Stimulated activated CD4-positive, alpha-beta T cell treated with anti-CD3 and anti-CD28 coated beads, Interleukin-12 subunit alpha, Interleukin-12 subunit beta, amount 100 ng/mL, for 4 hours (primary cell): ENCODE measurements at places on chromosomes 4 and X.

GRCh38 chr4:176277162-176277904 lies 8.3 kb upstream of the ASB5 start:
- peak; percentile 23 for DNase-seq

DNA sequence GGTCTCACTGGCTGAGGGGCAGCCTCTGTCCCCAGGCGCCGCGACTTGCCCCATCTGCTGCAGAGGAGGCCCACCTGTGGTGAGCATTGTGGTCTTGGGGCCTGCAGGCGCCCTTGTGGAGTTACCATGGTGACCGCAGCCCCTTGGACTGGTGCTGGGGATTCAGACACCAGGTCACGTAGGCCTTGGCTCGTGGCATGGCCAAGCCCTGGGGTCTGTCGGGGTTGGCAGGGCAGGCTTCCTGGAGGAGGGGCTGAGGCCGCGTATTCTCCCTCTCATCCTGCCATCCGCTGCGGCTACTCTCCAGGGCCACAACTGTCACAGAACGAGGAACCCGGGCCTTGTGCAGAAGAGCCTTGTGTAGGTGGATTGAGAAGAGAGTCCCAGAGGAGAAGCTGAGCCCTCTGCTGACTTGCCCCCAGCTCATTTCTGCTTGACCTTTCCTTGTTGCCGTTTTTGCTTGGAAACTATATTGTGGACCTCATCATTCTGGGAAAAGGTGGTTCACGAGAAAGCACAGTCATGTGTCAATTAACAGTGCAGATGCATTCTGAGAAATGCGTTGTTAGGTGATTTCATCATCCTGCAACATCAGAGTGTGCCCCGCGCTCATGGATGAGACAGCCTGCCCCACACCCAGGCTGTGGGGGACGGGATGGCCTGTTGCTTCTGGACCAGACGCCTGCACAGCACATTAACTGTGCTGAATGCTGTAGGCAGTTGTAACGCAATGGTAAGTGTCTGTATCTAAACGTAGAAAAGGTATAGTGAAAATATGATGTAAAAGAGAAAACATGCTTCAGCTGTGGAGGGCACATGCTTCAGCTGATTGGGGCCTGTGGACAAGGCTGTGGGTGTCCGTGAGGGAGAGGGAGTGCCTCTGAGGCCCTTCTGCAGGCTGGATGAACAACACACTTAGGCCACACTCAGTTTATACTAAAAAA lies 38.5 kb downstream of the TRMT44 start:
- DNase-seq, result no peak

- no peak for DNase-seq
These were observed at the start of gene AR for GRCh38 chrX:67543818-67544217. TSS of gene AR (plus strand) at chrX:67544021. CDS start at chrX:67545147, 1,126 bp downstream.

DNA sequence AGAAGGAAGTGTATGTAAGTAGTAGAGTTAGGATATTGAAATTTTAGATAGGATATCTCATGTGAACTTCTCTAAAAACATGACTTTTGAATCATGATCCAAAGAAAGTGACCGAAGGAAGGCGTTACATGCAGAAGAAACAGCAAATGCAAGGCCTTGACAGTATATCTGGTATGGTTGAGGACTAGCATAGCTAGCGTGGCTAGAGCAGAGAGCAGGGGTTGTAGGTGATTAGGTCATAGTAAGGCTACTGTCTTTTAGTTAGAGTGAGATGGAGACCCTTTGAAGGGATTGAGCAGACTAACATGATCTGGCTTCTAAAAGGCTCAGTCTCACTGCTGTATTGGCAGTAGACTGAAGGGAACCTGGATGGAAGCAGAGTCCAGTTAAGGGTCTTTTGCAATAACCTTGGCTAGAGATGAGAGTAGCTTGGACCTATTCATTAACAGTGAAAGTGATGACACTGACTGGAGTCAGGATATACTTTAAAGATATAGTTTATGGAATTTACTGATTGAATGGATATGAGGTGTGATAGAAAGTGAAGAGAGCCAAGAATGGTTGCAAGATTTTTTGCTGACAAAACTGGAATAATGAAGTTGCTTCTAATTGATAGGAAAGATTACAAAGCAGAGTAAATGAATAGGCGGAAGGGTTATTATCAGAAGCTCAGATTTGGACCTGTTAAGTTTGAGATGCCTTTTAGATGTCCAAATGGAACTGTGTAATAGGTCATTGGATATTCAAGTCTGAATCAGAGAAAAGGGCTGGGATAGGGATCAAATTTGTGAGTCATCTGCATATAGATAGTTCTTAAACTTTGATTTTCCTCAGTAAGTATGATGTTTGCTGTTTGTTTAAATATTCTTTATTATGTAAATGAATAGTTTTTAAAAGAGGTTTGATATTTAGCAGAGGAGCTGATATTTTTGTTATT lies 59.8 kb downstream of the MRPL1 start:
- no peak for DNase-seq

DNA sequence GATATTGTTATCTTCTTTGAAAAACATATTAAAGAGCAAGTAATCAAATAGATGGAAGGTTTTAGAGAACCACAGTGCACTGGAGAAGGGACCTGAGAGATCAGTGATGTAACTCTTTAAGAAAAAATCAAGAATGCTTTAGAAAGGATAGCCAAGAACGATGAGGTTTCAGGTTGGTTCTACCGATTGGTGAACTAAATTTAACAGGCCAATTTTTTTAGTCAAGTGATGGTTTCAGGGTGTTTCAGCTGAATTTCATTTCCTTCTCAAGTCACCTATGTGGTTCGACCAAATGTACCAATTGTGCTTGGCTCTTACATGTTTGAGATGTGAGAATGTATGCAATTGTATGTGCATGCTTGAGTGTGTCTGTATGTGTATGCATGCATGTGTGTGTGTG lies 26.5 kb downstream of the HS3ST1 start:
- no peak for DNase-seq

GRCh38 chr4:137129441-137129840 lies 402.9 kb downstream of the PCDH18 start:
- DNase-seq, result no peak

DNA sequence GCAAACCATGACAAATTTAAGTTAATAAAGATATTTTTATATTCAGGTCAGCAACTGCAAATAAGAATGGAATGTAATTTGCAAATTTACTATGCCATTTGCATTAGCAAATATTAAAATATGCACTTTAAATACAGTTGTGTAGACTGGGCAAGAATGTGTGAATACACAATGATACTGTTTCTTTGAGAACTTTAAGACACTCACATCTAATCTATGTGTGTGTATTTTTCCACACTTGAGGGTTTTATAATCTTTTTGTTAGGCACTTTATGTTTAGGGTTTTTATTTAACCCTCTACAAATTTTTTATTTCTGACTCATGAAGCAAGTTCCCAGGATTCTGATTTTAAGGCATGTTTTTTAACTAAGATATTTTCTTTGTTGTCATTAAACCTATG lies 23.9 kb upstream of the NDNF start:
- no peak for DNase-seq

- no peak for DNase-seq
These were observed 208.8 kb downstream of the GRIA3 start for GRCh38 chrX:123392921-123393320.

- no peak for DNase-seq
These were observed 73.2 kb upstream of the AMOT start for GRCh38 chrX:112913807-112914206.

- no peak for DNase-seq
These were observed 169.7 kb downstream of the PALLD start for GRCh38 chr4:168666531-168666930.

GRCh38 chr4:101471201-101471600 lies 123.9 kb upstream of the PPP3CA start:
- DNase-seq, result no peak
